ENCODE measurements at places on chromosomes 12 and 14.

GRCh38 chr14:98900798-98901197 lies 371.2 kb downstream of the BCL11B start:
- DNase-seq = no peak

- no peak for DNase-seq
These were observed 30.3 kb downstream of the CORO1C start for GRCh38 chr12:108700833-108701541.

DNA sequence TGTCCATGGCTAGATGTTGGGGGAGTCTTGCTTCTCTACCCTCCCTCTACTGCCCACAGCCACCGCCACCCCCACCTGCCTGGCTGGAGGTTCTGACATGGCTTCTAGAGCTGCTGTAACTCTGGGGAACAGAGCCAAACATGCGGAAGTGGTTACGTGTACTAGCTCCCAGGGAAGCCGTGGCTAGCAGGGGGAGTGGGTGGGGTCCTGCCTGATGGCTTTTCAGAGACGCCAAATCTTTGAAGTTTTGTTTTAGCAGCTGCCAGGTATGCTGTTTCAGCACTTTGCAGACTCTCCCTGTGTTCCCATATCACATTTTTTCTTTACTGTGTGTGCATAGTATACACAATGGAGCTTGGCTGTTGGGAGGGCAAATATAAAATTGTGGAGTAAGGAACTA lies 150.3 kb downstream of the TGFB3 start:
- DNase-seq = no peak

- DNase-seq = no peak
These were observed 15.1 kb downstream of the CCDC177 start for GRCh38 chr14:69559581-69560011.

DNA sequence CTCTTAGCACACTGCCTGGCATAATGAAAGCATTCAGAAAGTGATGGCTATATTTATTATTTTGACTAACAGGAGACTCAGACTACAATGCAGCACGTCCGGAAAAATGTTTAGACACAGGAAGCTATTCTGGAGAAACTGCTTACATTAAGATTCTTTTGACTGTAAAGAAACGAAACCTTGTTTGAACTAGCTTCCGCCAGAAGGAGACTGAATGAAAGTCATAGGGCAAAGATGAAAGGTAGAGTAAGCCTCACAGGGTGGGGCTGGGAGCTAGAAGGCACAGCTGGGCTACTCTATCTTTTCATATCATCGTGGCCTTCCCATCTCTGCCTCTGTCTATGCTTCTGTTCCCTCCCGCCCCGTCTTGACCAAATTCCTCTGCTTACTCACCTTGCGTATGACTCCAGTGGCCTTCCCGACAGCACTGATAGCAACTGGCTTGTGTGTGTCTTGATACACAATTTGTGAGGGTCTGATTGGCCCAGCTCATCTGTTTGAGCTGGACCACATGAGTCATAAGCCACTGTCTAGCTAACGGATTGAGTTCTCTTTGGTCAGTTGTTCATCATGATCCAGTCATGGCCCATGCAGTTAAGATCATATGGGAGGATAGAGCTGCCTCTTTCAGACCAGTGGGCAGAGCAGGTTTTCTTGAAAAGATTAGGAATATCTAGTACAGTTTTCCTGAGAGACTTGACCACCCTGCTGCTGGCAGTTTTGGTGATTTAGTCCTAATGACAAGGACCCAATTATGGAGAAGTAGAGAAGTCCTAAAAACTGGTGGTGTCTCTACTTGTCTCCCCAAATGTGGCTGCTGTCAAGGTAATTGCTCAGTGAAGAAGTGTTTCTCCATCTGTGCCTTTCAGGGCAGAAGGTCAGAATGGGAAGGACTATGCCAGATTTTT lies 151.5 kb upstream of the SLC38A2 start:
- no peak for DNase-seq

- DNase-seq = no peak
These were observed 32.8 kb upstream of the KLHL42 start for GRCh38 chr12:27747111-27747820.

- peak; percentile 51 for DNase-seq
These were observed 1.2 kb upstream of the LAG3 start for GRCh38 chr12:6771091-6771495.

DNA sequence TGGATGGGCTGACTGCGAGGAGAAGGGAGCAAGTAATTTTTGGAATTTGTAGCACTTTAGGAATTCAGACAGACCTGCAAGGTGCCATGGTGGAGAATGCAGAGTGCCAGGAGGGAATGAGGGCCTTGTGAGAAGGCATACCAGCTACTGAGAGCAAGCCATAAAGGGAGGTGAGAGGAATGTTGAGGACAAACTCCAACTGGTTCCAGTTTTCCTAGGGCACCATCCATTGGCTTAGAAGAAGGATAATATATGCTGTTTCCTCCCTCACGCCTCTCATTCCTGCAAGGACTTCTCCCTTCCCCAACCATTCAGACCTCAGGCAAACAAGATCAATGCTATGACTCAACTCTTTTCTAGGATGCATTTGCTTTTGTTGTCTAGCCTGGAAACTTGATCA lies 11.2 kb upstream of the DAAM1 start:
- DNase-seq = no peak

DNA sequence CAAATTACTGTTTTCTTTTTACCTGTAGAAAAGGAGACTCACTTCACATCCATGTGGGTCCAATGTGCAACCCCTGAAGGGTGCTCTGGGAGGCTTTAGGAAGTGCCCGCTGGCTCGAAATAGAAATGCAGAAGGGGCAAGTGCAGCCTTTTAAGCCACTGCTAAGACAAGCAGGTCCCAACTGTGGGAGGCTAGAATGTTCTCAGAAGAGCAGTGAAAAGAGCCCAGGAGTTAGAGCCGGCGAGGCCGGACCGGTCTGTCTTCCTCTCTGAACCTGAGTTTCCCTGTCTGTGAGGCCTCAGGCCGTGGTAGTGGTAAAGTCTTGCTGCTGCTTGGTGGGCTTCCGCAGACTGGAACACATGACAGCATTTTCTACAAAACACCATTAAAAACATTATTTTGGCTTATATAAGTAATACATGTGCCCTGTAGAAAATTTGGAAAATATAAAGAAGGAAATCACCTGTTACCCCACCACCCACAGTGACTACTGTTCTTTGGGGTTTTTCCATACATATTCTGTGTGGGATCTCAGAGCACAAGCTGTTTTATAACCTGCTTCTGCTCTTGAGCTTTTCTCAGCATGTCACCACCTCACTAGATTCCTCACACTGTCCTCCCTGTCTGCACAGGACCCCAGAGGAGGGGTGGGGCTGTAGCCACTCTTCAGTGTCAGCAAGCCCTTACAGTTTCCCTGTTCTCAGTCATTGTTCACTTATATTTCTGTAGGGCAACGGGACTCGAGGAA lies 6.0 kb downstream of the CKB start:
- DNase-seq = no peak

GRCh38 chr12:57517187-57517586 lies 3.1 kb downstream of the DDIT3 start:
- no peak for DNase-seq

DNA sequence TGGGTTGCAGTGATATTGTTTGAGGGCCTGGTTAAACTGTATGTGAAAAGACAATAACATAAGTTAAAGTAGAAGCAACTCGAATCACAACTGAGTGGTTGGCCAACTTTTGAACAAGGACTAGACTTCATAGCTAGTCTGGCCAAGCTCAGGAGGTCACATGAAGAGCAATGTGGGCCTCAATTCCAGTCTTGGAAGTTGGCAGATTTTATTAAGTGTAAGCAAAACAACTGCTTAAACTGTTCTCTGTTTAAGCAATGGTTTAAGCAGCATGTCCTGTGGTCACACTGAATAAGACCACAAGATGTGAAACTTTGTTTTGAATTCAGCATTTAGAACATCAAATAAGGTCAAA lies 100.4 kb downstream of the TMTC3 start:
- no peak for DNase-seq

DNA sequence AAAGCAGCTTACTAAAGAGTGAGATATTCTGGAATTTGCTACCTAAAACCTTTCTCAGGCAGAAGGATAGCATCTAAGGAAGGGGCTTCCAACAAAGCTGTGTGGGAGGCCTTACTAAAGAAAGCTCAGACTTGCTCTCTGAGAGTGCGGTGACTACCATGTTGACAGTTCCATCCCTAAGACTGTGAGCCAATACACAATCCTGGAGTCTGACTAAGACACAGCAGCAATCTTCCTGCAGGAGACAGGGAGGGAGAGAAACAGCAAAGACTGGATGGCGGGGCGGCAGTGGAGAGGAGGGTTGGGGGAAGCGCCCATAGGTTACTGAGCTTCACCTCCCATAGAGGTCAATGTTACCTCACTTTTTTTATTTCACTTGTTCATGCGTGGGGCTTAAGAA lies 70.9 kb downstream of the KITLG start:
- no peak for DNase-seq

DNA sequence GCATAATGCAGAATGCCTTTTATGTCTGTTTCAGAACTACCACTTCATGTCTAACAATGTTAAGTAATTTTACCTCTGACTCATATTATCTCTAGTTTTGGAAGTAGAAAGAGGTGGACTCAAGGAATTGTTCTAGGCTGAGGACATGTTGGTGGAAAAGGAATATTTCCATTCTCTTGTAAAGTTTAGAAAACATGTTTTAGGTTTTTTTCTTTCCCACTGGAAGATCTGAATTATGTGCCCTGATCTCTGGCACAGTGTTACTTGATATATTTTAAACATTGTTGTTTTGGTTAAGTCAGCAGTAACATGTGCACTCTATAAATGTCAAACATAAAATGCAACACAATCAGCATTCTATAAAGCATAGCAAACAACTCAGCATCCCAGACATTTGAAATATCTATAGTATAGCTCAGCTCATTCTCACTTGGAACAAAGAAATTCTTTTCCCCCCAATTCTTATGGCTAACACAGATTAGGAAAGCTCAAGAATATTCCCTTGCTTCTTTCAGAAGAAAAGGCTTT lies 202.3 kb downstream of the STXBP6 start:
- no peak for DNase-seq

DNA sequence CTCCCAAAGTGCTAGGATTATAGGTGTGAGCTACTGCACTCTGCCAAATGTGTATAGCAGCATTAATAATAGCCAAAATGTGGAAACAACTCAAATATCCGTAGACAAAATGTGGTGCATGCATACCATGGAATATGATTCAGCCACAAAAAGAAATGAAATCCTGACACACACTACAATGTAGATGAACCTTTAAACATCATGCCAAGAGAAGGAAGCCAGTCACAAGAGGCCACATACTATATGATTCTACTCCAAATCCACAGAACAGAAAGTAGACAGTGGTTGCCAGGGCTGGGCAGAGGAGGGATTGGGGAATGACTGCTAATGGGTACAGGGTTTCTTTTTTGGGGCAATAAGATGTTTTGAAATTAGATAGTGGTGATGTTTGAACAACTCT lies 7.7 kb upstream of the TMED2 start:
- no peak for DNase-seq

DNA sequence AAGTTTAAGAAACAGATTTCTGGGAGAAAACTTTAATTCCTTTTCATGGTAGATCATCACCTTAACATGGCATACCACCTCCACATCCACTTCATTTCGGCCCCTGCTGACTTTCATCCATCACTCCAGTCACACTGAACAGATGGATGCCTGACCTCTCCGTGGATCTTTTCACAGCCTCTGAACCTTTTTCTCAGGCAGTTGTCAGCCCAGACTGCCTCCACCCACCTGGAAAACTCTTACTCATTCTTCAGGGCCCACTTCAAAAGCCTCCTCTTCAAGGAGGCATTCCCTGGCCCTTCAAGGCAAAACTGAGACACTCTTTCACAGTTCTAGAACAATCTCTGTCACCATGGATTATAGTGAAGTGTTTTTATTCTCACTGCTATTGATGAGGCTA lies 52.9 kb downstream of the GXYLT1 start:
- no peak for DNase-seq

- no peak for DNase-seq
These were observed 183.1 kb downstream of the ALG10 start for GRCh38 chr12:34205401-34205800.

GRCh38 chr12:50979369-50980052 lies 27.2 kb downstream of the HIGD1C start:
- DNase-seq = no peak

GRCh38 chr12:94244165-94245133 lies 96.1 kb downstream of the PLXNC1 start:
- DNase-seq = peak; percentile 87

- no peak for DNase-seq
These were observed 1006.0 kb upstream of the USP15 start for GRCh38 chr12:61254225-61254624.

GRCh38 chr12:48016373-48017020 lies 12.2 kb upstream of the COL2A1 start:
- no peak for DNase-seq

DNA sequence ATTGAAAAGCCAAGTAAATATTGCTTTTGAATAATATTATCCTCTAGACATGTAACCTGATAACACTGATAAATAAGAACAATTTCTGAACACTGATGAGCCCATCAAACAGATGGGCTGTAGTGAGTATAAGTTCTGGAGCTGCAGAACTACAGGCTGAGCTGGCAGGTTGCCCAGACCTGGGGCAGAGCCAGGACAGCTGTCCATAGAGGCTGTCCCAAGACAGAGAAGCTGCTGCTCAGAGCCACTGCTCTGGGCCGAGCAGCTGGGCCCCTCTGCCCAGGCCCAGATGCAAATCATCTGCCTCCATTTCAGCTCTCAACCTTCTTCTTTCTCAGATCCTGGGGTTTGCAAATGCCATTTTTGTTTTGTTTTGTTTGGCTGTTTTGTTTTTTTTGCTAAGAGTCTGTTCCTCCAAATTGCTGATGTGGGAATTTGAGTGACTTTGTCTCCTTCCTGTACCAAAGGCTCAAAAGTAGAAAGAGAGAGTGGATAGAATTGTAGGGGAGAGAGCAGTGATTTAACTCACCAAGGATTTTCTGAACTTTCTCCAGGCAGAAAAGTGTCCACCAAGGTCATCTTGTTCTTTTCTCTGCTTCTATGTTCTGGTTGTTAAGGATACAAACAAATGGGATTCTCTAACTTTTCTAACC lies 4.0 kb upstream of the TESPA1 start:
- no peak for DNase-seq

DNA sequence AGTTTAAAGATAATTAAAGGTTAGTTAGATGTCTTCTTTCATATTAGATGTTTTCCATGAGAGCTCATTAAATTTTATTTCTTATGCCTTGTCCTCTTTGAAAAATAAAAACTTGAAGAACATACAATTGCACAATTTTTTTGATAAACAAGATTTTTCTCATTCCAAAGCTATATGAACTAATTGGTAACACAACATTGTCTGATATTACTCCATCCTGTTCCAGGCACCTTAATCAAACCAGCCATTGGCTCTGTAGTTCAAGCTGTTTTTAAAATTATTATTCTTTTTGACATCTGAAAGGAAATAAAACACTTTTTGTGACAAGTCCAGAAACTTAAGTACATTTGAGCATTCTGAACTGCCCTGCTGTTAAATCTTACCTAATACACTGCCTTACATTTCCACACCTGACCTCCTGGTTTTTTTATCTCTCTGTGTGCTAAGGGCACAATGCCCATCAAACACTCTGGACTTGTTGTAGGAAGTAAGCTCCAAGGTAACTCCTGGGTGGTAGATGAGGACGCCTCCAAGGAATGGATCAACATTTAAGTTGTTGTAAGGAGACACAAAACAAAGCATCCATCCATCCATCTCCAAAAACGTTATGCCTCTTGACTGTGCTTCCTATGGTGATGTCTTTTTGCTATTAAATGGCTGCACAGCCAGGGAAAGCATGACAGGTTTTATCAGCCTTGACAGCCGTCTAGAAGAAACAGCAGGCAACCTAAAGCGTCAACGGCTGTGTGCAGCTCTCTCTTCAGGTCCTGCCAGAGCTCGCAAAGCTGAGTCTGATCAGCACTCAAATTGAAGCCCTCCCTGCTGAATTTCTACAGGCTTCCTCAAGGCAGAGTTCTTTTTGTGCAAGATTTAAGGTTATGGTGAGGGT lies 449.9 kb upstream of the FLRT2 start:
- DNase-seq = no peak

- DNase-seq = no peak
These were observed 538.7 kb upstream of the ATXN7L3B start for GRCh38 chr12:73998894-73999293.

All from GDM1 (cell line).